ENCODE measurements at places on chromosomes 5 and 9. TPM values are rescaled to one million over a fixed set of nuclear protein-coding genes. Genes with fewer than 3 reads are reported as not detected.
A peak's percentile ranks its signal among the peaks of the same experiment; 100 is the strongest.

PCDH12 gene
- 3.2 TPM for total RNA-seq

DNA sequence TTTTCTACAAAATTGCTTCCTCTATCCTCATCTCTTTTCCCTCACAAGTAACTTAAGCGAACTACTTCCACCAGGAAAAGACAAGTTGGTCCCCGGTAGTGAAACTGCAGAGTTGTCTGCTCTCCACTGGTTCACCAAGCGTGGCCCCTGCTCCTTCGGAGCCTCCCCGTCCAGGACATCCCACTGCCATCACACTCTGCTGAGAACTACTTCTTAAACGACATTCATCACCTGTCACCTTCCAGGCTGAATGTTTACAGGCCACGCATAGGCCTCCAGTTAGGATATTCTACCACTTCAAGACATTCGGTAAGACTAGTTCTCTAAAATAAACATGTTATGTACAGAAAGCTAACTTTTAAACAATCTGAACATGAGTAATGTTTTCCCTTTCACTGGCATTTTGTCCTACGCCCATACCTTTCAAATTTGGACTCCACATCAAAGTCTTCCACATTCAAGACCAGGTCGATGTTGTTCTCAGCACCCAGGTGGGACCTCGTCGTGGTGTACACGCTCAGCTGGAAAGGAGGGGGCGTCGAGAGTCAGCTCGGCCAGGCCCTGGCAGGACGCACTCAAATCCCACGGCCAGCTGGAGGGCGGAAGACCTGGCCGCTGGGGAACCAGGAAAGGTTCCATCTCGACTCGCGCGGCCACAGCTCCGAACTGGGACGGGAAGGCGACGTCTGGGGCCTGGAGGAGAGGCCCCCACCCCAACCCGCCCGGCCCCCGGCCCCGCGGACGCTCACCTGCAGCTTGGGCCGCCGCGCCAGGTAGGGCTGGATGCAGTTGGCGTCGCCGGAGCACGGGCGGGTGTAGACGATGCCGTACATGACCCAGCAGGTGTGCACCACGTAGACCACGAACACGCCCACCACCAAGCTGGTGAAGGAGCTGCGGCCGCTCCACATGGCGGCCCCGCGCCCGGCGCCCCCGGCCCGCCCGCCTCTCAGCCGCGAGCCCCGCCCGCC is 683 bp downstream of the CLPTM1L start:
- no peaks in the 10 kb centered on the region for H3K27me3 ChIP-seq
- no peak overlapping the region for H3K27ac ChIP-seq
- H3K4me3 ChIP-seq: peak overlapping the region; percentile 93
- DNase-seq: no peak
- H3K36me3 ChIP-seq: no peaks in the 10 kb centered on the region
- peaks cover 28% of the 10 kb centered on the region for H3K4me1 ChIP-seq

DNA sequence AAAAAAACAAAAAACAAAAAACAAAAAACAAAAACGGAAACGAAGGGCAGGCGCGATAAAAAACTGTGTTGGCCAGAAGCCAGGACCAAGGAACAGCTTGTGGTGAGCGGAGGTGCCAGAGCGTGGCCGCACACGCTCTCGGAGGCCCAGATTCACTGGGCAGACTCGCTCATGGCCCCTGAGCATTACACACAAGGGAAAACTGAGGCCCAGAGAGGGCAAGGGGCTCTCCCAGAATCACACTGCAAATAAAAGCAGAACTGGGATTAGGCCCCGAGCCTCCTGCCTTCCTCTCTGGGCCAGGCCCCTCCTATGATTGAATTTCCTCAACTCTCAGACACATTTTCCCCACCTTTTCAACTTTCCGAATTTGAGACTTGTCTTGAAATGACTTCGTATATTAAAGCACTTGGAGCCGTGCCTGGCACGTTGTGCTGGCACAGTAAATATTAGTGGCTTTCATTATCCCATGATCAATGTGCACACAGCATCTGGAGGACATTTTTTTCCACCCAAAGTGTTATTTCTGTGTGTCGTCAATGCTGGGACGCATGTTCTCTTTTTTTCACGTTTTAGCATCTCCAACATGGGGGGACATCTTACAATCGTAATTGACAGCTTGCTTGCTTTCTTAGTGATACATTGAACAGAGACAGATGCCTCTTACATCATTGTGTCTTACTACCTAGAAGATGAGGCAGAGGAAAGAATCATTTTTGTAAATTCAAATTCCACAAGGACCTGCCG is 7.4 kb downstream of the FIBCD1 start:
- H3K4me3 ChIP-seq: no peak overlapping the region
- peaks cover 13% of the 10 kb centered on the region for H3K4me1 ChIP-seq
- no peak overlapping the region for H3K27ac ChIP-seq
- H3K36me3 ChIP-seq: no peaks in the 10 kb centered on the region
- H3K27me3 ChIP-seq: peaks cover 6% of the 10 kb centered on the region

DNA sequence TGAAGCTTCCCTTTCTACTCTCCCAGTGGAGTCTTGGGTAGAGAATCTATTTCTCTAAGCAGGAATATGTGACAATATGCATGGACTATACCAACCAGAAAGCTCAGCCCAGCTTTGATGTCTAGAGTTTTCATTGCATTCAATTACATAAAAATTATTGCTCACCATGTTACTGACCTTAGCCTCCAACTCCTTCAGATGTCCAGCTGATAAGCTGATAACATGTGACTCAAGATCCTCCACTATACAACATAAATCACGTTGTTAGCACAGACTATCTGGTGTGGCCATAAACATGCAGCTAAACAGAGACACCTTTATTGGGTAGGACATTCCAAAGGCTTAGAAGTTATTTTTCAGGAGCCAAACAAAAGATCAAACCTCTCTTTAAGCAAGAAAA is 1168.2 kb downstream of the CDH12 start:
- H3K4me3 ChIP-seq: no peak overlapping the region
- no peaks in the 10 kb centered on the region for H3K27me3 ChIP-seq
- no peaks in the 10 kb centered on the region for H3K36me3 ChIP-seq
- DNase-seq: no peak
- H3K4me1 ChIP-seq: no peaks in the 10 kb centered on the region

DNA sequence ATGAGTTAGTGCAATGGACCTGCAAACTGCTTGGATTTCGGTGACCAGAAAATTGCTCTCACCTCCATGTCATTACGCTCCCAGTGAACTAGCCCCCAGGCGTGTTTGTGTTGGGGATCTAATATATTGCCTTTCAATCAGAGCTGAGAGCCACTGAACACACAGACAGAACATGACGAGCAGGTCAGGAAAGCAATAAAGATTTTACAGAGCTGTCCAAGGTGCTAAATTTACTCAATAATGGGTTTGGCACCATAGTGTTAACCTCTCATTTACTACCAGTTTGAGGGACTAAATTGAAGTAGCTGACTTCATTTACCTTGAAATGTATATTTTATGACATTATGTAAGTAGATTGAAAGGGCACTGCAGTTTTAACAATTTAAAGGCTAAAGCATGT is 383.0 kb downstream of the EBF1 start:
- peaks cover 7% of the 10 kb centered on the region for H3K4me1 ChIP-seq
- DNase-seq: no peak
- no peak overlapping the region for H3K27ac ChIP-seq
- H3K36me3 ChIP-seq: peaks cover 5% of the 10 kb centered on the region
- no peak overlapping the region for H3K4me3 ChIP-seq

- DNase-seq: no peak
- H3K36me3 ChIP-seq: no peaks in the 10 kb centered on the region
- H3K4me3 ChIP-seq: no peak overlapping the region
- H3K4me1 ChIP-seq: no peaks in the 10 kb centered on the region
- no peak overlapping the region for H3K27ac ChIP-seq
- H3K27me3 ChIP-seq: no peaks in the 10 kb centered on the region
Observed at GRCh38 chr5:164741376-164741775, 1236.0 kb downstream of the MAT2B start.
